Dermis microvascular lymphatic vessel endothelial cell (primary cell): ENCODE measurements at places on chromosomes 2 and 18. TPM values are rescaled to one million over a fixed set of nuclear protein-coding genes. Genes with fewer than 3 reads are reported as not detected.
A peak's percentile ranks its signal among the peaks of the same experiment; 100 is the strongest.

The SPDYA gene
- total RNA-seq = 0.13 and 0.26 TPM in 2 replicates

The ZNF892 gene
- 3.6 and 4.9 TPM in 2 replicates for total RNA-seq

DNA sequence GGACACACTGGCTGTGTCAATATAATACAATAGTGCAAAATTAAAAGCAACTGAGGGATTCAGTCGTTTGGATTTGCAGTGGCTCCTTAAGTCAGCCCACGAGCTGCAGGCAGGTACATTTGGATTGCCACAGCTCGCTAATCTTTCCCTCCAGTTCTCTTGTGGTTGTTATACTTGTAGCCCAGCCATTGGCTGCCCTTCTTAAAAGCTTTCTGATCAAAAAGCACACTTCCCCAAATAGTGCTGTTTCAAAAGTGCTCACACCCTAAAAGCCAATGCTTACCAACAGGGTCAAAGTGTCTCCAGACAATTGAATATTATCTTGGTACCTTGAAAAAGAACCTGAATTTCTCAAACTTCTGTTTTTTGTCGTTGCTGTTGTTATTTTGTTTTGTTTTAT is 404.7 kb upstream of the FAM98A start:
- DNase-seq = no peak

The DNAH7 gene
- under 0.01 TPM in 2 replicates for total RNA-seq

The GPAT2 gene
- total RNA-seq = 5.6 and 14.3 TPM in 2 replicates

The BOLL gene
- total RNA-seq = not detected in 2 replicates

The IL36B gene
- total RNA-seq = not detected in 2 replicates

GRCh38 chr2:73037947-73038585 is 33.4 kb downstream of the SFXN5 start:
- DNase-seq = no peak

DNA sequence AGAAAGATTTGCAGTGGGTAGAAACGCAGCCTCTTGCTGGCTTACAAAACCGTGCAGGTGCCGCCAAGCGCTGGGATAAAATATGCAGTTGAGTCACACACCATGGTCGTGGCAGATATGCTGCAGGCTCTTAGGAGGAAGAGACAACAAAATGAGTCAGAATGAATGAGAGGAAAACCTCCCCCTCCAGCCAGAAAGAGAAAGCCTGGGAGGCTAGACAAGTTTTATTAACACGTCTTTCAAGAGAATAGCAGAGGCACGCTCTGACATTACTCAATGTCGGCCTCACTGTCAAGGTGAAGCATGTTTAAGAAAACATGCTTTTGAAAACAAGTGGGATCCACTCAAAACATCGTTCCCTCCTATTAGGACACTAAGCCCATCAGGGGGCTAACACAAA is 37.1 kb upstream of the ZCCHC2 start:
- peak; percentile 87 for DNase-seq

DNA sequence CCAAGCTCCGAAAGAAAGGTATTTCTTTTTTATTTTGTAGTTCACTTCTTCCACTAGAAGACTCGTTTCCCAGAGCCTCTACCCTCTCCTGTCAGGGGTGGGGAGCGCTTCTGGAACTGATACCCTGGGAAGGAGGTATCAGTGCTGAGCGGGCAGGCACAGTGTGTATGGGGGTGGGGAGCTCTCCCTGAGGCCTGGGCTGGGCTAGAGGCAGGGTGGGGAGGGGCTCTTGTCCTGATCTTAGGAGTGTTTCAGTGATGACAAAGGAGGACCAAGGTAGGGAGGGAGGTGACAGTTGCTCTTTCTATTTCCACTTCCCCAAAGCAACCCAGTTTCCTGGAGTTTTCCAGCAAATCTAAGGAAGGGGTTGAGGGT is 65.4 kb downstream of the ARHGAP25 start:
- no peak for DNase-seq

DNA sequence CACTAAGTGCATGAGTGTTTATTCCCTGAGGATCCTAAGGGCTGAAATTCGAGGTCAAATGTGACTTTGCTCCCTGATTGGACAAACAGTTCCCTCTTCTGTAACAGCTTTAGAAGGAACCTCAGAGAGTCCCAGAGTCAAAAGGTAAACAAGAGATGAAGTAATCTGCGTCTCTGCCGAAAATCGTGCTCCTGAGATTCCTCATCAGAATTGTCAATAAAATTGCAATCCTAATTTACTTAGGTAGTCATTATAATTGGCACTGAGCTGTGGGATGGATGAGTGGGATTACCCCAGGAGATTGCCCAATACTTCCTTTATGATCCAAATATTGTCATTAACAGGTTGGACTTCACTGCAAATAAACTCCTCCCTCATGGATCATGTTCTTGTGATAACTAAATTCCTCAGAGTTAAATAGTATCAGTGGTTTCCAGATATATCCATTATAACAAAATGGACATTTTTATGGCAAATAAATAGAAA is 907 bp upstream of the SUCLG1 start:
- DNase-seq = no peak

DNA sequence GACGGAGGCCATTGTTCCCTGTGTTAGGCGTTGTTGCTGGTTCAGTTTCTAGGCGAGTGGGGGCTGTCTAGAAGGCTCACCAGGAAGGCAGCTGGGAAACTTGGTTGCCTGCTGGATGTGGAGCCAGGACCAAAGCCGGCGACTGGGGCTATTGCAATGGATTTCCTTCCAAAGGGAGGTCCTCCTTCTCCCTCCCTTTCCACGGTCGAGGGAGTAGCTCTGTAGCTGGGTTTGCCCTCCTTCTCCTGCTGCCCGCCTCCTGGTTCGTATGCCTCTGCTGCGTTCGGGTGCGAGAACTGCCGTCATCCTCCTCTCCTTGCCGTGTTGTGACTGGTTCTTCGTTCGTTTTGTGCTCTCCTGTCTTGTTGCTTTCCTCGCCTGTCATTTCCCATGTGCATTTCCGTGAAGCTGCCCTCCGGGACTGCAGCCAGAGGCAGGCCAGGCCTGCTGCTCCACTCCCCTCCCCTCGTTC is 203.4 kb downstream of the NEDD4L start:
- DNase-seq = no peak

- no peak for DNase-seq
These were observed 44.7 kb upstream of the DNAH7 start for GRCh38 chr2:196113061-196113974.

DNA sequence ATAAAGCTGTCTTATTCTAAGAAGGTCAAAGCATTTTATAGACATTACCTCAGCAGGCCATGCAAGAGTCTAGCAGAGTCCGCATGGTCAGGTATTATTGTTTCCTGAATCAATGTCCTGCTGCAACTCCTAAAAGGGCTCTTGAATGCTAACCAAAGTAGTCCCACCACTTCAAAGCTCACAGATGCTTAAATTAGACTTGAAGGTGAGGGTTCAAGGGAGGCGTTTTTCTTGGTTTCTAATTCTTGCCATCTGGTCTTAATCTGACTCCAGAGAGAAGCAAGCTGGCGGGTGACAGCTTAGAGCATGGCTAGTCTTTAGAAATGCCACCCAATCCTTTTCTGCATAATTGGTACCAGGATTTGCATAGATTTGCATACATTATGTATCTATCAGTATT is 226.3 kb downstream of the MREG start:
- DNase-seq = no peak

The SCN3A gene
- total RNA-seq = 1.2 and 11.5 TPM in 2 replicates

DNA sequence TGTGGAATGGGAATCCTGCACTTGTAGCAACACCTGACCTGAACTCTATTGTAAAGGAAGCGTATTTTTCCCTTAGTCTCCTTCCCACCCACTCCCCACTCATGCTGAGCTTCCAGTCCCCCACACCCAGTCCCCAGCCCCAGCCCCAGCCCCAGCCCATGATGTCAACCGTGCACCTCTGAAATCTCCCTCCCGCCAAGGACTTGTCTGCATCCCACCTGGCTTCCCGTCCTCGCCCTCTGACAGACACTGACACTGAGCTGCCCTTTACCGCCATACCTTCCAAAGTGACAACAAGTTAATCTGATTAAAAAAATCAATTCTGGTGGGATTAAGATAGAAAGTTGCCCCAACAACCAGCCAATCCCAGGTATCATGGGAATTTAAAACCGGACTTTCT is 213.6 kb upstream of the CELF4 start:
- no peak for DNase-seq

- no peak for DNase-seq
These were observed 9.0 kb downstream of the ERFE start for GRCh38 chr2:238167761-238168160.

GRCh38 chr2:139217641-139218040 is 437.5 kb upstream of the NXPH2 start:
- no peak for DNase-seq

DNA sequence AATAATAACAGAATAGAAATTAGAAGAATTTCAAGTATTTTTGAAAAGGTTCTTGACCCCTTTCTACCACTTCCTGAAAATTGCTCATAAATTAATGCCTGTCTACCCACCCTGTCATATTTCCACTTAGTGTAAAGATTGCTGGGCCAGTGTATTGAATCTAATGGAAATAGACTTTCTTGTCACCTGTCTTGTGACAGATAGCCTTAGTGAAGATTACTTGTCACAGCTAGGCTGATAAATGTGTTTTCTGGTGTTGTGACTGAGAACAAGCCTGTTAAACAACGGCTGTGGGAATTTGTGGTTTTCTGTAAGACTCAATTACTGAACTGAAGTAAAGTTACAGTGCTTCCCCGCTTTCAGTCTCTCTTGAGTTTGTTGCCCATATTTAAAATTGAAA is 37.0 kb downstream of the PIK3C3 start:
- DNase-seq = no peak

- no peak for DNase-seq
These were observed 305.9 kb downstream of the HRH4 start for GRCh38 chr18:24766376-24766775.

The HOXD4 gene
- 2.3 and 2.5 TPM in 2 replicates for total RNA-seq

DNA sequence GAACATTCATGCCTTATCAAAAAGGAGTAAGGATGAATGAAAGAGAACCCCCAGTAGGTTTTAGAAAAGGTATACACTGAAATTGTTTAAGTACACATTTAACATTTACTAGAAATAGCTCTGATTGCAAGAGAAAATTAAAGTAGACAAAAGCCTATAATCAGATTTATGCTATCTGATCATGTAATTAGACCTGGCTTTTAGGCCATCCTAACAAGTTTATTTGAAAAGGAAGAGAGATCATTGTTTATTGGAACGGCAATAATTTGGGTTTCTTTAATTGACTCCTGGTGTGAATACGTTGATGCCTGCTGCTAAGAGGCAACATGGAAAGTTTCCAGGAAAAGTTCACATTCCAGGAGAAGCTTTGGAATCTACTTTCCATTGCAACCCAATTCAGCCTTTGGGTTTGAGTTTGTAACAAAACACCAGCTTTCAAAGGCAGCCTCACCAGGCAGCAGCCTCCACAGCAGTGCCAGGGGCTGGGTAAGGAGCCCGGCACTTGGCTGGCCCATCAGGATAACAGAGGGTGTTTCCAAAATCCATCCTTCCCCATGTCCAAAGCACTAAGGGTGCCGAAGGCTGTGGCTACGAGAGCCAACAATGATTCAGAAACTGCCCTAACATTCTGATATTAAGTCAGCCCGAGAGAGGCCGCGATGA is 18.0 kb downstream of the FZD7 start:
- DNase-seq = no peak

The OTOF gene
- total RNA-seq = 20.7 and 20.8 TPM in 2 replicates

DNA sequence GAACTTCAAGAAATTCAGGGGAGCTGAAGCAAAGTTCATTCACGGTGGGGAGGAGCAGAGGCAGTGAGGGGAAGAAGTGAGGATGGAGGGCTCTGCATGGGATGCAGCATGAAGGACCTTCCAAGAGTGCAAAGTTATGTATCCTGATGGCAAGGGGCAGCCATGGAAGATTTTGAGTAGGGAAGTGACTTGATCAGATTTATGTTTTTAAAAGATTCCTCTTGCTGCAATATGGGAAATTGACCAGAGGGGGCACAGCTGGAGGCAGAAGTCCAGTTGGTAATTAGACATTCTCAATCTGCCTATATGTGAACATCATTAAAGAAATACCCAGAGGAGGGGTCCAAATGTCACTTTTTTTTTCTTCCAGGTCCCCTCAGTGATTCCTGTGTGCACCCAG is 21.5 kb upstream of the ANXA4 start:
- DNase-seq = no peak

The ANKRD29 gene
- total RNA-seq = 1.3 and 2.0 TPM in 2 replicates

GRCh38 chr2:216341121-216341520 is 31.2 kb downstream of the MARCHF4 start:
- no peak for DNase-seq

GRCh38 chr2:186949726-186950256 is 100.8 kb upstream of the ZSWIM2 start:
- DNase-seq = no peak

DNA sequence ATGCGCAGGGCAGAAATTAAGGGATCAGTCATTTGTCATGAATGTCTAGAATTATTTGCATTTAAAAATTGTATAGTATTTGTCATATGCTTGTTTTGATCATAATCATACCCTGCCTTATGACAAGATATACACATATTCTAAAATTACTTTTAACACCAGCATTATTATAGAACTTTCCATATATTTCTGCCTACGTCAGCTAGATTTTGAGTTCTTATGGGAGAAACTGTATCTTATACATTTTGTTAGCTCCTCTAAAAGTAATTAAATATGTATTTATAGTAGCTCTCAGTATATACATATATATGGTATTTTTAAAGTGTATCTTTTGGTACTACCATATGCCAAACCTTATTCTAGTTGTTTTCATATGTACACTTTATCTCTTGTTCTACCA is 441.9 kb downstream of the CPS1 start:
- DNase-seq = no peak

DNA sequence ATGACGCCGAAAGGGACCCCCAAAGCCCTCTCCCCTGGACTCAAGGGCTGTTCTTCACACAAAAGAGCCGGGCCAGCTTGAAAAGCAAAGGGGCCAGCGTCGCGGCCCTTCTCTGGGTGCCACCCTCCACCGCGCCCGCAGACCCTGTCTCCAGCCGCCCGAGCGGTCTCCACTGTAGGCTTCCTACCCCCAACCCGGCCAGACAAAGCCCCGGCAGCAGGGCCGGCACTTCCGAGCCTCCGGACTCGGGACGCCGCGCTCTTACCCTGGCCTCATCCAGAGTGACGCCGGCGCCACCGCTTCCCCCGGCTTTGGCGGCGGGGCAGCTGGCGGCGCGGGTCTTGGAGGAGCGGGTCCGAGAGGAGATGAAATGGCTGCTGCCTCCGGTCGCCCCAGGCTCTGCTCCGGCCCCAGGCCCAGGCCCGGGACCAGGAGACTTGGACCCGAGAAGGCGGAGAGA is 603 bp downstream of the ATAD2B start:
- DNase-seq = no peak

GRCh38 chr2:158104903-158105302 is 3.2 kb downstream of the UPP2 start:
- no peak for DNase-seq

DNA sequence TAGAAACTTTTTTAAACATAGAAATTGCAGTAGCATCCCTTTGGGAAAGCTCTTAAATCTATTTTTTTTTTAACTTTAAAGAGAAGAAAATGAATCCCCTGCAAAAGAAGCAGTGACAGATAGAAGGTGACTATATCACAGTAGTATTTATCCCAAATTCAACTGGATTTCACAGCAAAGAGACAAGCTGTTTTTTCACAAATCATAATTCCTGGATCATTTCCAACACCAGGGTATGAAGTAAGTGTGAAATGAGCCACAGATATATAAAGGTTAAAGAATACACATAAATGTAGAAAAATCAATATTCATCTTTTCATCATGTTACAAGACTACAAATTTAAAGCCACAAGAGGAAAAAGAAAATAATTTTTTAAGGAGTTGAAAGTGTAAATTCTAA is 1404.9 kb upstream of the NXPH2 start:
- no peak for DNase-seq

- no peak for DNase-seq
These were observed 695.1 kb downstream of the PLCL1 start for GRCh38 chr2:198499539-198499938.

The AQP12B gene
- not detected in 2 replicates for total RNA-seq
